ENCODE measurements at places on chromosomes 6 and 20.

GRCh38 chr6:43668151-43669028 is 19.2 kb downstream of the MRPS18A start:
- peak; percentile 24 for DNase-seq

DNA sequence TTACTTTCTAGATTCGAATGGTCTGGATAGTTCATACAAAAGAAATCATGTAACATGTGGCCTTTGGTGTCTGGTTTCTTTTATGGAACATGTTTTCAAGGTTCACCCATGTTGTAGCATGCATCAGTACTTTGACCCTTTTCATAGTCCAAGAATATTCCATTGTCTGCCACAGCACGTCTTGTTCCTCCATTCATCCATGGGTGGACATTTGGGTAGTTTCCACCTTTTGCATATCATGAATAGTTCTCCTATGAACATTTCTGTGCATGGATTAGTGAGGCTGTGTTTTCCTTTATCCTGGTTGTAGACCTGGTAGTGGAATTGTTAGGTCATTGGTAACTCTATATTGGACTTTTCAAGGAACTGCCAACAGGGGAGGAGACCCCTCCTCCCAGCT is 31.7 kb downstream of the GSTA3 start:
- no peak for DNase-seq

- DNase-seq, result peak; percentile 62
Observed at GRCh38 chr20:431012-431904, 23.2 kb downstream of the RBCK1 start.

DNA sequence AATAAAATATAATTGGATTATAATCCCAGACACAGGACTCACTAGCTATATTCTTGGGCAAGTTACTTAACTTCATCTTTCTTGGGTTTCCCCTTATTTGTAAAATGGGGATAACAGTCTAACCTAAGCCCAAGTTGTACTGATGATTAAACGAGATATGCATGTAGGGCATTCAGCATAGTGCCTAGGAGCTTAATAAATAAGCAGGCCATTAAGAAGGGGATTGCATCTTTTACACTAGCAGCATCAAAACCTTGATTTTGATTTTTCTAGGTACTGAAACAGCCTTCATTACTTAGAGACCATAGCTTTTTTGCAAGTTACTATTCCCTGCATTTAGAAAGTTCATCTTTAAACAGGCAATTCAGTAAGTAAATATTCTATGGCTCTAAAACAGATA is 2.2 kb upstream of the QKI start:
- DNase-seq, result no peak
